ENCODE measurements at places on chromosomes 2 and 18.

GRCh38 chr2:108082978-108083377 is 96.7 kb downstream of the SLC5A7 start:
- no peak for DNase-seq

DNA sequence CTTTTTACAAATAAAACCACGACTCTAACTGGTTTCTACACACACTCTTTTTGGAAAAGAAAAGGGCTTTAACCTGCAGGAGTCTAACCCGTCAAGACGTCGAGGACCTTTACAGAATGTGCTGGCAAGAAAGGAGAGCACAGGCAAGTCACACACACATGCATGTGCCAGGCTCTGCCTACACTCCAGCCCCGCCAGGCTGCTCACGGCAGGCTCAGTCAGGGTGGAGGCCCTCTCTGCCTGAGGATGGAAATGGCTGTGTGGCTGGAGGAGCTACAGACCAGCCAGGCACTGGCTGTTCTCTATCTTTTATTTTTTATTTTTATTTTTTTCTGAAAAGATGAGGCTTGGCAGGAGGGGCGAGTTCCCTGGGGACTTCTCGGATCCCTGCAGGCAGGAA is 10.2 kb downstream of the SIX3 start:
- DNase-seq, result no peak

DNA sequence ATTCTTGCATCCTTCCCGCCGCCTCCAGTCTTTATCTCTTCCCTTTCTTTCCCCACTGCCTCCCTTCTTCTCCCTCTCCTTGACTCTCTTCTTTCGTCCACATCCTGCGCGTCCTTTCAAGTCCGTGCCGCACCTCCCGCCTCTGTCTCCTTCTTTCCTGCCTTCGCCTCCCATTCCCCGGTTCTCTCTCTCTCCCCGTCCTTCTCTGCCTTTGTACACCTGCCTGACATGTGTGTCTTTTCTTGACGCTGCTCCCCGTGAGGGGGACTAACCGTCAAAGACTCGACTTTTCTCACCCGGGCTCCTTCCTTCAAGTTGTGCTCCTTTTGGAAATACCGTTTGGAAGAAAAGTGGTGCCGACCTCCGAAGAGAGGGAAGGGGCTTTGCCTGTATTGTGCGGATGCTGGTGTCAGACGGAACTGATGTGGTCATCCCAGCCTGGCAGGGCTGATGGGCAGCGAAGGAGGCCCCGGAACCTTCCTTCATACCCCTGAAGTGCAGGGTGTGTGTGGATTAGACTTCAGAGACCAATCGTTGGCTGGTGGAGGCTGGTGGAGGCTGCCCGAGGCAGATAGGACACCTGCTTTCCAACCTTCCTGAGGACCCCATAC is 879 bp downstream of the TMEM178A start:
- DNase-seq, result no peak

GRCh38 chr2:84925724-84926376 is 20.4 kb downstream of the TMSB10 start:
- peak; percentile 97 for DNase-seq

GRCh38 chr2:108776475-108776874 is 10.1 kb upstream of the CCDC138 start:
- DNase-seq, result no peak

- DNase-seq, result no peak
These were observed 555.2 kb downstream of the STK39 start for GRCh38 chr2:167692191-167692590.

GRCh38 chr2:142605421-142605820 is 272.0 kb upstream of the KYNU start:
- DNase-seq, result no peak

DNA sequence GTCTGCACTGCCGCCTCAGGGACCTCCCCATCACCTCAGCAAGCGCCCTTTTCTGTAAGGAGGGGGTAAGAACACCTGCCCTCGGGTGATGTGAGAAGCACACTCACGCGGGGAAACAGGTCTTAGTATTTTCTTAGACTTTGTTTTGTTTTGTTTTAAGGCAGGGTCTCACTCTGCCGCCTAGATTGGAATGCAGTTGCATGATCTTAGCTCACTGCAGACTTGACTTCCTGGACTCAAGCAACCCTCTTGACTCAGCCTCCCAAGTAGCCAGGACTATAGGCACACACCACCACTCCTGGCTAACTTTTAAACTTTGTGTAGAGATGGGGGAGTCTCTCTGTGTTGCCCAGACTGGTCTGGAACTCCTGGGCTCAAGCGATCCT is 37.1 kb downstream of the RAMP1 start:
- DNase-seq, result no peak

DNA sequence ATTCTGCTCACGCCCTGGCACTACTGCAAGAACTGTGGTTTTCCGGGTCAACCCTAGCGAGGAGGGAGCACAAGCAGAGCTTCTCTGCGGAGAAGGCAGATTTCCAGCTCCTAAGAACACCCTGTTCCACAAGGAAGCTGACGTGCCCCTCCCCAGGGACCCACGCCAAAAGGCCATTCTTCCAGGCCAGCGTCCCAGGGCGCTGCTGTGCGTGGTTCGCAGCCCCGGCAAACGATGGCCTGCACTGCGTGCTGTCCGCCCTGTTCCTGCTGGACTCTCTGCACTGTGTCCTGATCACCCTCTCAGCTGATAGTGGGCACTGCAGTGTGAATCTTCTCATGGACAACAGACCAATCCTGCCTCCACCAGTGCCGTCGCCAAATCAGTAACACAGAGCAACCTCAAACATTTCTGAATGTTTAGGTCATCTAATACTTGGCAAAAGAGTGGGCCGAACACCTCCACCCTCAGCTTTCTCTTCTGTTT is 49.1 kb downstream of the ADI1 start:
- DNase-seq, result no peak

GRCh38 chr2:151695778-151696177 is 38.5 kb downstream of the NEB start:
- DNase-seq, result no peak

DNA sequence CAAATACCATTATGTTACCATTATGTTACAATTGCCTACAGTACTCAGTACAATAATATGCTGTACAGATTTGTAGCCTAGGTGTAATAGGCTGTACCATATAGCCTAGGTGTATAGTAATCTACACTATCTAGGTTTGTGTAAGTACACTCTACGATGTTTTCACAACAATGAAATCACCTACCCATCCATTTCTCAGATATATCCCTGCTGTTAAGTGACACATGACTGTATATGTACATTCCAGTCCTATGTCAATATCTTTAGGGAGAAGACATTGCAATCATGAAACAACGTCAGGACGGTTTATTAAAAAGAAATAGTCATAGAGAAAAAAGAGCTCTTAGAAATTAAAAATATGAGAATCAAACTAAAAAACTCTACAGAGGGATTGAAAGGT is 119.0 kb upstream of the CDC42EP3 start:
- DNase-seq, result no peak

- no peak for DNase-seq
These were observed 111.5 kb upstream of the SH3BP4 start for GRCh38 chr2:234840336-234840735.

GRCh38 chr2:189402932-189403331 is 38.3 kb upstream of the WDR75 start:
- DNase-seq, result no peak

GRCh38 chr18:73669297-73669696 is 478.3 kb downstream of the FBXO15 start:
- no peak for DNase-seq

DNA sequence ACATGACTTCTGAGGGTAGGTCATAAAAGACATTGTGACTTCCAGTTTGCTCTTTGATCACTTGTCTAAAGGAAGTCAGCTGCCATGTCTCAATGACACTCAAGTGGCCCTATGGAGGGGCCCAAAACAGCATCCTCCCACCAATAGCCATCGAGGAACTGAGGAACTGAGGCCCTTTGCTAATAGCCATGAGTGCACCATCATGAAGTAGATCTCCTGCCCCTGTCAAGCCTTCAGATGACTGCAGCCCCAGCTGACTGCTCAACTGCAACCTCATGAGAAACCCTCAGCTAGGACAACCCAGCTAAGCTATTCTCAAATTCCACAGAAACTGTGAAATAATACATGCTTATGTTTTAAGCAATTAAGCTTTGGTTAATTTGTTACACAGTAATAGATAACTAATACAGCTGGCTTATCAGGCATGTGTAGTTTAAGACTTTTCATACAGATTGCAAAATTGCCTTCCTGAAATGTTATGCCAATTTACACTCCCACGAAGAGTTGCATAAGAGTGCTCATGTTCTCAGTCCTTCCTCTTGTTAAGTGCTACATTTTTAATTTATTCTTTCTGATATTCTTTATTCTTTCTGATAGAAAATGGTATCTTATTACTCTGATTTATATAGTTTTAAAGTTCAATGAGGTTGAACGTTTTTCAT is 105.6 kb upstream of the NDUFV2 start:
- DNase-seq, result no peak

DNA sequence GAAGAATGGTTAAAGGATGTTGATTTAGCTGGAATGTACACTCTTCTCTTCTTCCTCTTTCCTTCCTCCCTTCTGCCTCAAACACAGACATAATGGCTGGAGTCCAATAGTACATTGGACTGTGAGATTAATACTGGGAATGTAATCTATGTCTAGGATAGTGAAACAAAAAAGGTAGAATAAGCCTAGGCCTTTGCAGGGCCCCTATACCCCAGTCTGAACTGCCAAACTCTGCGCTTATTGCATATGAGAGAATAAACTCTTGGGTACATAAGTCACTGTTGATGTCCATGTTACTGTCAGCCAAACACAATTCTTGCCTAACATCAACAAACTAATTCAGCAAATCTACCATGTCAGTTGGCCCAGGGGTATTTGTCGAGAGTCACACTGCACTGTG is 29.7 kb upstream of the CCDC150 start:
- DNase-seq, result no peak

- no peak for DNase-seq
These were observed 17.7 kb upstream of the CYP1B1 start for GRCh38 chr2:38093527-38094165.

DNA sequence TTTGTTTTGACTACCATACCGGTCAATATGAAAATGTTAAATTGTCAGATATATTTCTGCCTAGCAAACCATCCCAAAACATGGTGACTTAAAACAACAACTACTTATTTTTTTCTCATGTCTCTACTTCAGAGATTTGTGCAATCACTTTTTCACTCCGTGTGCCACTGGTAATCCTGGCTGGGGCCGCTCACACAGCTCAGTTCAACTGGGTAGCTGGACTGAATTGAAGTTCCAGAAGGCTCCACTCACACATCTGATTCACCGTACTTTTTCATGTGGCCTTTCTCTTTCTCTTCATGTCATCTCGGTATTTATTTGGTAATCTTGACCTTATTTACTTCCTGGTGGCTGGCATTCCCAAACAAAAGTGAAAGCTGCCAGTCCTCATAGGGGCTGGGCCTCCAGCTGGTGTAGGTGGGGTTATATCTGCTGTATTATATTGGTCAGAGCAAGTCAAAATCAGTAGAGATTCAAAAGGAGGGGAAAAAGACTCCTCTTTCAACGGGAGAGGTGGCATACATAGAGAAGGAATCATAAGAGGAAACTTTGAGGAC is 513.9 kb upstream of the NXPH2 start:
- no peak for DNase-seq

DNA sequence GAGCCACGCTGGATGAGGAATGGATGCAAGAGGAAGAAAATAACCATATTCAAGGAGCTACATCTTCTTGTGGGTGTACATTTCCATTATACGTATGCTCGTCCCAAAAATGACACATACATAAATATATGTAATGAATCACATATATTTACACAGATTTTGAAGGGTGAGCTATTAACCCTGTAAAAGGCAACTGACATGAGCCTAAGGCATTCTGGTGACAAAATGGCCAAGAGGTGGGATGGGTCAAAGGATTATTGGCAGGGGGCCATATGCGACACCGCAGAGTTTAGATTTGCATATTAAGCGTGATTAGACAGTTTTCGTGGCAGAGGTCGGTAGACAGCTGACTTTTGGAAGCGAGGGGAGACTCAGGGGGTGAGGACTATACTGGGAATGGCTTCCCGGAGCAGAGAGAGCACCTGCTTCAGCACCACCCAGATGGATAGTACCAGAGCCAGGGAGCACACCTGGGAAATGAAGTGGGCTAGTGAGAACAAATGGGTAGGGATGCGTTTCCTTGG is 431 bp upstream of the CNRIP1 start:
- no peak for DNase-seq

DNA sequence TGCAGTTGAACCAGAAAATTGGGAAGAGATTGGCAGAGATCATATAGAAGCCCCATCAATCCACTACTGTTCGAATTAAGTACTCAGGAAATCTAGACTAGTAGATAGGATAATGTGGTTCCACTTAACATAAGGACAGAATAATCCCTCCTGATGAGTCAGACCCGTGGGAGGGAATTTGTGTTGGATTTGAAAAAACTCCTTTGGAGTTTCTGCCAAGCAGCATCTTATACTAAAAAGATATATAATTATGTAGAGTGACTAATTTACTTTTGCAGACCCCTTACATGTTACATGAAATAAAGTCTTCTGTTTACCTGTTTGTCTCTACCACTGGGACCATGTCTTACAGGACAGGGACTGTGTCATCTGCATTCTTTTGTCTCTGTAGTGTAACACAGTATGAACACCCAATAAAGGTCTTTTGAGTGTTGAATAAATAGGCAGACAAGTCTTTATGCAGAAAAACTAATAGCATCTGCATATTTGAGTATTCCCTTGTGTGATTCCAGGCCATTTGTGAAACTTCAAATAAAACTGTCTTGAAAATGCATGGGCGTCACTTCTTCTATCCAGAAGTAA is 122.6 kb upstream of the DNAJC10 start:
- no peak for DNase-seq

GRCh38 chr18:13296867-13297574 is 78.5 kb downstream of the LDLRAD4 start:
- no peak for DNase-seq

DNA sequence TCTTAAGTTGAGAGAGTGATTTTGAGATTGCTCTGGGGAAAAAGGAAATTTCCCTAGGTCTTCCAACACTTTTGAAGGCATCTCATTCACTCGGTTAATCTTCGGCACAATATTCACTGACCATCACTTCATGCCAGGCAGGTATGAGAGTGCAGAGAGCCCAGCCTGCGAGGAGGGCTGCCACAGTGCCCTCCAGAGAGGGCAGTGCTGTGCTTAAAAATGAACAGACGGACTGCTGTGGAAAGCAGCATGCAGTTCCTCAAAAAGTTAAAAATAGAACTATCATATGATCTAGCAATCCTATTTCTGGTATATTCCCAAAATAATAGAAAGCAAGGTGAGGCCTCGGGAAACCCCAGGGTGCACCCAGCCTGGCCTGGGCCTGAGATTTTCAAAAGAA is 374.9 kb upstream of the RAB6C start:
- DNase-seq, result no peak

- DNase-seq, result no peak
These were observed 93.9 kb downstream of the MGAT5 start for GRCh38 chr2:134347756-134348155.

DNA sequence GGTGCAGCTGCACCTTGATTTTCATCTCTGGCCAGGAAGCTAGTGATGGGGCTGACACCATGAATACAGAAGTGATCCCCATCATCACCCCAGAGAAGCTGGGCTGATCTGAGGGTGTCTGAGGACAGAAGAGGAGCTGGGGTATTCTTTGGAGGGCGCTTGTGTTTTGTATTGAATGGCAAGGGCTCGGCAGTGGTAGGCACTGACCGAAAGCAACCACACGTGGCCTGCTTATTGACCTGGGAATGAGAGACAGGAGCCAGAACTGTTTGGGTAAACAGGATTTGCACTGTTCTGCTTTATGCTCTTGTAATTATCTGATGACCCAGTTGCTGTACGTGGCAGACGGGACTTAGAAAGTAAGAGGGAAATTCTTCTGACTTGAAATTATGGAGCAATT is 62.6 kb upstream of the RPL31 start:
- DNase-seq, result no peak
